ENCODE measurements at places on chromosomes 6 and 20. TPM values are rescaled to one million over a fixed set of nuclear protein-coding genes. Genes with fewer than 3 reads are reported as not detected.

Gene NFATC2
- total RNA-seq, result 3.9 TPM

Gene PAK5
- 0.19 TPM for total RNA-seq

Gene ADGRF5
- 0.54 TPM for total RNA-seq

DNA sequence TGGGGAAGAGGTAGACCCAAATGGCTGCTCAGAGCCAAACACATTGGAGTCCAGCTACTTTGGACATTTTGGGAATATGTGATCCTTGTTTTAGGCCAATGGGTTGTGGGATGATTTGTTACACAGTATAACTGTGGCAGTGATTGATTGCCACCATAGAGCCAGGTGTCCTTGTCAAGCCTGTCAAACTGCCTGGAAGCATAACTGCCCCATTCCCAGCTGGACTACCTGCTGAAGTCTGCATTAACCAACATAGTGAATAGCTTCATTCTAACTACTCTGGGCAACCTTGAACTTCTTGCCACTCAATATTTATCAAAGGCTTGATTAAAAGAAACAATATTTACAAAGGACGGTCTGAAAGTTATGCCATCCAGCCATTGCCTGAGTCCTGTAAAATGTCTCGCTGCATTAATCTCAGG, 164.7 kb downstream of the LINC00237 start:
- H3K36me3 ChIP-seq, result no peaks in the 10 kb centered on the region
- H3K4me3 ChIP-seq, result no peak overlapping the region
- no peak overlapping the region for H3K27ac ChIP-seq
- no peaks in the 10 kb centered on the region for H3K4me1 ChIP-seq

- H3K4me1 ChIP-seq, result peaks cover 60% of the 10 kb centered on the region
- DNase-seq, result peak; percentile 69
- H3K27me3 ChIP-seq, result no peaks in the 10 kb centered on the region
- peaks cover 48% of the 10 kb centered on the region for H3K36me3 ChIP-seq
- peak overlapping the region; percentile 95 for H3K4me3 ChIP-seq
These were observed 121.7 kb upstream of the SLC2A12 start for GRCh38 chr6:134173936-134174671.

- H3K36me3 ChIP-seq, result no peaks in the 10 kb centered on the region
- H3K27me3 ChIP-seq, result no peaks in the 10 kb centered on the region
- no peak for DNase-seq
- no peaks in the 10 kb centered on the region for H3K4me1 ChIP-seq
These were observed 87.2 kb upstream of the STXBP5 start for GRCh38 chr6:147117011-147117410.

GRCh38 chr20:47765691-47766594, 19.3 kb downstream of the SULF2 start:
- DNase-seq, result peak; percentile 63
- H3K4me3 ChIP-seq, result no peak overlapping the region
- peaks cover 7% of the 10 kb centered on the region for H3K27me3 ChIP-seq
- H3K36me3 ChIP-seq, result no peaks in the 10 kb centered on the region

- H3K27me3 ChIP-seq, result no peaks in the 10 kb centered on the region
- no peak overlapping the region for H3K4me3 ChIP-seq
- H3K4me1 ChIP-seq, result peaks cover 5% of the 10 kb centered on the region
- no peak overlapping the region for H3K27ac ChIP-seq
- H3K36me3 ChIP-seq, result no peaks in the 10 kb centered on the region
- no peak for DNase-seq
These were observed 8.9 kb downstream of the REM1 start for GRCh38 chr20:31484001-31484400.

DNA sequence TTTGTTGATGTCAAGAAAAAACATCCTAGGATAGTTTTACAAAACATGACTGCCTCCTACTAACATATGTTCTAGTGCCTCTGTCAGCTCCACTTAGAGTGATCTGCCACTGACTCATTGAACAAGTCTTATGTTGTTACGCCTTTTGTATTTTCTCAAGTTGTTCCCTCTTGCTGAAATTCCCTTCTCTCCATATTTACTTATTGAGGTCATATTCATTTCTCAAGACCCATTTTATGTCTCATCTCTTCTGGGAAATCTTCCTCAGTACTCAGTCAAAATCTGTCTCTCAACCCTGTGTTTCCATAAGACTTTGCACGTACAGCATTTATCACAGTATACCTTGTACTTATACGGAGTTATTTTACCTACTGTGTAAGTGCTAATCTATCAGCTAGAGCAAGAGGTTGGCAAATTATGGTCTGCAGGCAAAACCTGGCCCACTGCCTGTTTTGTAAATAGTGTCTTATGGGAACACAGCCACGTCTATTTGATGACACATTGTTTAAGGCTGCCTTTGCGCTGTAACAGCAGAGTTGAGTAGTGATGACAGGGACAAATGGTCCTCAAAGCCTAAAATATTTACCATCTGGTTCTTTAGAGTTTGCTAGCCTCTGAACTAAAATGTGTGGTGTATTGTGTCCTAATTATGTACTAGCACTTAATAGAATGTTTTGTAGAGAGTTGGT, 83.4 kb downstream of the ADGRB3 start:
- H3K4me3 ChIP-seq, result no peak overlapping the region
- H3K27me3 ChIP-seq, result no peaks in the 10 kb centered on the region
- no peaks in the 10 kb centered on the region for H3K36me3 ChIP-seq
- peak; percentile 60 for DNase-seq
- H3K4me1 ChIP-seq, result peaks cover 5% of the 10 kb centered on the region
- no peak overlapping the region for H3K27ac ChIP-seq
